ENCODE measurements at places on chromosomes 1 and 21. TPM values are rescaled to one million over a fixed set of nuclear protein-coding genes. Genes with fewer than 3 reads are reported as not detected.

The CYP4A11 gene
- not detected for total RNA-seq

The S100A3 gene
- total RNA-seq, result not detected

The GJA4 gene
- not detected for total RNA-seq

The PEAR1 gene
- 0.28 TPM for total RNA-seq

The INAVA gene
- total RNA-seq, result 0.14 TPM

The IFFO2 gene
- 21.8 TPM for total RNA-seq

The RIIAD1 gene
- total RNA-seq, result not detected

The FCAMR gene
- total RNA-seq, result not detected

The RHEX gene
- not detected for total RNA-seq

The SLC45A1 gene
- 0.88 TPM for total RNA-seq

The KRTAP7-1 gene
- not detected for total RNA-seq

The CYP2J2 gene
- 3.6 TPM for total RNA-seq

The LYPD8 gene
- total RNA-seq, result not detected

The C4BPA gene
- total RNA-seq, result not detected

The IFNLR1 gene
- total RNA-seq, result 7.9 TPM

The OLIG1 gene
- not detected for total RNA-seq

The VANGL1 gene
- total RNA-seq, result 7.6 TPM

The C1orf87 gene
- total RNA-seq, result not detected

The IL12RB2 gene
- 14.5 TPM for total RNA-seq

The MAB21L3 gene
- total RNA-seq, result not detected

The NR5A2 gene
- not detected for total RNA-seq

The LAX1 gene
- total RNA-seq, result 26.3 TPM

The TTLL7 gene
- total RNA-seq, result 1.3 TPM

The PLA2G4A gene
- total RNA-seq, result 0.19 TPM

The MR1 gene
- 40.0 TPM for total RNA-seq

The WNT3A gene
- total RNA-seq, result not detected

The ADAMTS5 gene
- not detected for total RNA-seq

The PLPPR5 gene
- not detected for total RNA-seq

The PROX1 gene
- total RNA-seq, result not detected

The LYPLA2 gene
- total RNA-seq, result 82.5 TPM

The CNR2 gene
- 2.0 TPM for total RNA-seq

The TNFAIP8L2 gene
- 23.7 TPM for total RNA-seq

The MYCL gene
- total RNA-seq, result 0.34 TPM

The PRKAA2 gene
- not detected for total RNA-seq

The WDR64 gene
- 0.99 TPM for total RNA-seq

The BRDT gene
- total RNA-seq, result not detected

The AMY2B gene
- total RNA-seq, result 23.5 TPM

The AMY1C gene
- not detected for total RNA-seq

The GPR153 gene
- total RNA-seq, result 0.74 TPM

The ASTN1 gene
- total RNA-seq, result not detected

The MATN1 gene
- not detected for total RNA-seq

The PTPRC gene
- 828 TPM for total RNA-seq

The HSD3B1 gene
- not detected for total RNA-seq

The GAS5 gene
- 434 TPM for total RNA-seq

The SHE gene
- not detected for total RNA-seq

The RNU1-3 gene
- 3,257 TPM for total RNA-seq

The C1orf115 gene
- 0.25 TPM for total RNA-seq

The MYOCOS gene
- 0.28 TPM for total RNA-seq

The PRDX6 gene
- 137 TPM for total RNA-seq

The DYNLT5 gene
- not detected for total RNA-seq

The MCOLN2 gene
- total RNA-seq, result 19.9 TPM

The LIPI gene
- total RNA-seq, result not detected

The THEM5 gene
- not detected for total RNA-seq

All from activated naive CD8-positive, alpha-beta T cell treated with anti-CD3 and anti-CD28 coated beads, Interleukin-2, amount 10 ng/mL, durations not matched to agents 7 days and 5 days (primary cell).